Hematopoietic multipotent progenitor cell (in vitro differentiated cells): ENCODE measurements at places on chromosomes 13 and 19.
A peak's percentile ranks its signal among the peaks of the same experiment; 100 is the strongest.

GRCh38 chr13:46996316-46997030 lies 99.6 kb upstream of the HTR2A start:
- no peak for DNase-seq

DNA sequence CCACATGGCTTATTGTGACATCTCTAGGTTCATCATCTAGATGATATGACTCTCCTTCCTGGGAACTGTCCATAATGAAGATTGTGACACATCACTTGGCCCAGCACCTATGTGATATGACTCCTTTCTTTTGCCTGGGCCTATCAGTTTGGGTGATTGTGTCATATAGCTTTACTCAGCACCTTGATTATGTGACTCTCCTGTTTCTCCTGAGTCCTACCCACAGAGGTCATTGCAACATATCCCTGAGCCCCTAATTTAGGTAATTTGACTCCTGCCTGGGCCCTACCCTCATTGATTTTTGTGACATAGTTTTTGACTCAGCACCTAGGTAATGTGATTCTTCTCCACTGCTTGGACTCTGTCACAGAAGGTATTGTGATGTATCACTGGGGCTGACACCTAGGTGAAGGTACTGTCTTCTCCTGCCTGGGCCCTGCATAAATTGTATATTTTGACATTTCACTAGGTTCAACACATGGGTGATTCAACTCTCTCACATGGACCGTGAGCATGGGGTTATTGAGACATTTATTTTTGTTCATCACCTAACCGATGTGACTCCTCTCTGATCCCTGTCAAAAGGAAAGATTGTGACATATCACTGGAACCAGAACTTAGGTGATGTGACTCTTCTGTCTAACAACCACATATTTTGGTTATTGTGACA lies 26.2 kb upstream of the ZNF254 start:
- DNase-seq = no peak

DNA sequence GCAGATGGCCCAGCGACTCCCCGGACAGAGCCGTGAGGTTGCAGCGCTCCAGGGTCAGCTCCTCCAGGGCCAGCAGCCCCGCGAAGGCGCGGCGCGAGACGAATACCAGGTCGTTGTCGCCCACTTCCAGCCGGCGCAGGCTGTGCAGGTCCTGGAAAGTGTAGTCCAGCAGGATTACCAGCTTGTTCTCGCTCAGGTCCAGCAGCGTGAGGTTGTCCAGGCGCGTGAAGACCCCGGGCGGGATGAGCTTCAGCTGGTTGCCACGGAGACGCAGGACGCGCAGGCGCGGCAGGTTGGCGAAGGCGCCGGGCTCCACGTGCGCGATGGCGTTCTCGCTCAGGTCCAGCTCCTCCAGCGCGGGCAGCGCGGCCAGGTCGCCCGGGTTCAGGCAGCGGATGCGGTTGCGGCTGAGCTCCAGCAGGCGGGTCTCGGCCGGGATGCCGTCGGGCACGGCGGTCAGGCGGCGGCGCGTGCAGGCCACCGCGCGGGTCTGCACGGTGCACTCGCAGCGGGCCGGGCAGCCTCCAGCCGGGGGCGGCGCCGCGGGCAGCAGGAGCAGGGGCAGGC lies 9.3 kb upstream of the PEAK3 start:
- no peak for DNase-seq

DNA sequence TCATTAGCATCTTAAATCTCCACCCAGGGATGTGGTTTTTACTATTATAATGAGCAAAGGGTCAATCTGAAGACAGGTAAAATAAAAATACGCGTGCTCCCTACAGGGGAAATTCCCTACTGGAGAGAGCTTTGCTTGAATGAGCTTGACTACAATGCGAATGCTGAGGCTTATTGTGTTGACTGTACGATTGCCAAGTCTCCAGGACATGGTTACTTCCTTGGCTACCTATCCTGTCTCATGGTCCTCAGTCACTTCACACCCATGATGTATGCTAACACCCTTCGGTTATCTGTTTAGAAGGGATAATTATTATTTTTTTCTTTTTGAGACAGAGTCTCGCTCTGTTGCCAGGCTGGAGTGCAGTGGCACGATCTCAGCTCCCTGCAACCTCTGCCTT lies 61.7 kb downstream of the ZNF627 start:
- DNase-seq = no peak

GRCh38 chr19:7874076-7874896 lies at the start of gene PRR36:
PRR36 (minus strand) TSS chr19:7874390; CDS start chr19:7873689, 701 bp downstream.
- peak; percentile 57 for DNase-seq
